Effector CD4-positive, alpha-beta T cell (primary cell): ENCODE measurements at places on chromosomes 12 and 14.

GRCh38 chr14:104451474-104451873 lies 128.1 kb upstream of the C14orf180 start:
- DNase-seq = no peak

DNA sequence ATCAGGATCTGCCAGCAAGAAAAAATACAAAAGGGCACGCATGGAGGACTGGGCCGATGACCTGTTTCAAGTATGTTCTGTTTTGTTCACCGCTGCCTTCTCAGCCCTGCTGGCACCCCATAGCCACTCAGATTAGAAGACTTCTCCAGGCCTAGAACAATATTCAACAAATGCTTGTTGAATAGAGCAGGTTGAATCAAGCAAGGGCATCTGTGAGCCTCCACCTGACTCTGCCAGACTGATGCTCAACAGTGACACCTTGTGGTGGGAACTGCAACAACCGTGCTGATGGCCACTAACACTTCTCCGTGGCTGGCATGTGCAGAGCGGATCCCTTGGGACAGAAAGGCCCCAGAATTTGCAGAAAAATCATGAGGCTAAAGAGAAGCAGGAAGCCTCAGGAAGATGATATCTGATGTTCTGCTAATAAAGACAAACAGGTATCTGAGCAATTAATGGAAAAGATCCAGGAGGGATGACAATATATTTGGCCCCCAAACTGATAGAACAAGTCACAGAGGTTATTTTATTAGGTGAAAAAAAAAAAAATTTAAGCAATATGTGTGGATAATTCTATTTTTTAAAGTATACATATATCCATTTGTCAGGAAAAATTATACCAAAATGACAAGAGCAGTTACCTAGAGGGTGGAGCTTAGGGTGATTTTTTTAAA lies 114.3 kb downstream of the KSR2 start:
- DNase-seq = peak; percentile 11

GRCh38 chr12:66637699-66638301 lies 41.1 kb downstream of the GRIP1 start:
- no peak for DNase-seq

GRCh38 chr12:49543914-49544815 lies 5.3 kb downstream of the KCNH3 start:
- no peak for DNase-seq

DNA sequence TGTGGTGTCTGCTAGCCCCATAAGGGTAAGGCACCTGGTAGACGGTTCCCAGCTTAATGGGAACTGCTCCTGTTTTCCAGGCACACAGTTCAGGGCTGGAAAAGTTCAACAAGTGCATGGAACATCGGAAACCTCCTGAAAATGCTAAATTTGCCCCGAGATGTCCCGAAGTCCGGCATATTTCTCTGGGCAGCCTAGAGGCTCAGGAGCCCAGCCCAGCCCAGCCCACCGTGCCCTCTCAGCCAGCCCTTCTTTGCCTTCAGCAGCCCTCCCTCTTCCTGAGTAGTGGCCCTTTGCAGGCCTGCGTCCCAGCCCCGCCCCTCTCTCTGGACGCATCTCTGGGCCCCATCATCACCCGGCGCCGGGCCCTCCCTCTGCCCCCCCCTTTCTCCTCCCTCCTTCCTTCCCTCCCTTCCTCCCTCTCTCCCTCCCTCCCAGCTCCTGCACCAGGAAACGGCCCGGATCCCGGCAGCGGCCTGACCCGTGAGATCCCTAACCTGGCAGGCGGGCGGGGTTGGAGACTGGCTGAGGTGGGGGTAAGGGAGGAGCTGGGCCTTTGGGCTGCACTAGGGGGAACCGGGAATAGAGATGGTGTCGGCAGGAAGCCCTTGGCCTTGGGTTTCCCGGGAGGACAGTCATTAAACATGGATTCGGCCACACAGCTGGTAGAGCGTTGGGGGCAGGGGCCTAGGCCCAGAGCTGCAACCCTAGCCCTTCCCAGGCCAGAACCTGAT lies at the start of gene BCL2L2:
Gene BCL2L2, plus strand, starts transcription at position 422 of the 734 bp plus-strand sequence. CDS start 935 bp downstream, outside the sequence.
- DNase-seq = no peak

- no peak for DNase-seq
Observed at GRCh38 chr12:55797068-55797467, 20.5 kb downstream of the SARNP start.

- no peak for DNase-seq
Observed at GRCh38 chr14:101582294-101582693, 21.0 kb downstream of the DIO3 start.

DNA sequence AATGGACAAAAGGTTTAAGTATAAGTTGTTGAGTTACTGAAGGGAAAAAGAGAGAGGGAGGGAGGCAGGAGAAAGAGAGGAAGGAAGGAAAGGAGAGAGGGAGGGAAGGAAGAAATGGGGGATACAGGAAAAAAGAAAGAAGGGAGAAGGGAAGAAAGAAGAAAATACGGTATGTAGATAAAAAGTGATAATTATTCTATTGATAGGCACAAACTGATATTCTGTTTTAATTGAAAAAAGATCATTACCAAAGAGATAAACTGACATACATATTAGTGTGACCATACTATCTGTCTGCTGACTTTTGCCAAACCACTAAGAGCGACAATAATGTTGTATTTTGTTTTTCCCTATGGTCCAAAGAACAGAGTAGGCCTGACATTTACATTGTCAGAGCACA lies 154.5 kb downstream of the LRFN5 start:
- DNase-seq = no peak

DNA sequence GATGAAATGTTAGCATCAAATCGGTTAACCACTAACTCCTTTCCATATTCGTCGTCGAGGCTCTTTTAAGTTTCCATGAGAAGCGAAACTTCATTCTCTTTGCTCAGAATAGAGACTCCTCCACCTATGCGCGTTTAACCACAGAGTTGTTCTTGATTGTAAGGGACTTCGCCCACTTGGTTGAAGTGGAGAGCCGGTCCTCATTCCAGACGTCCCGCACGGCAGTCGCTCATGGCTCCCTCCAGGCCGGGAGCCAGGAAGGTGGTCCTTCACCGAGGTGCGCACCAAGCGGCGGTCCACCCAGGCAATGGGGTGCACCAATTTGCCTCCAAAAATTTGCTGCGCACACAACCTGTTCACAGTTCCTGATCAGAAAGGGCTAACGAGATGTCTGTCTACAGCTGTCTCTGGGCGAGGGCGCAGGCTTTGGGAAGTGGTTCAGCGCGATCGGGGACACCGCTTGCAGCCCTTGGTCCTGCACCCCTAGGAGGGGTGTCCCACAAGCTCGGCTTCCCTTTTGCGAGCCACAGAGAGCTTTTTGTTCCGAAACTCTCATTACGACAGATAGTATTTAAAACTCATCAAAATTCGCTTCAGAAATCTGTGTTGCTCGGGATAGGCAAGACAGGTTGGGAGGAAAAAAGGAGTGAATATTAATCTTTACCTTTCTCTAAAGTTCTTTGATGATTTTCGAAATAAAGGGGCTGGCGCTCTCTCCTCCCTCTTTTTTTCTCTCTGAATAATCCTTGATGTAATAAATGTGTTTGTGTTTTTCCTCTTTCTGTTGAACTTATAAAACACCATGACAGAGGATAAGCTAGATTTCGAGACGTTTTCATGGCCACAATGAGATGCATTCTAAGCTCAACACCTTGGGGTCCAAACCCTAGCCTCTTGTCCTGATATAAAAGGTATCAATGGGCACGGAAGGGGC lies 6.4 kb upstream of the ALX1 start:
- DNase-seq = no peak

- DNase-seq = no peak
Observed at GRCh38 chr12:95459310-95459709, 14.6 kb upstream of the METAP2 start.

GRCh38 chr12:48826209-48826855 lies 8.0 kb downstream of the CACNB3 start:
- DNase-seq = no peak

- DNase-seq = no peak
Observed at GRCh38 chr12:130119241-130119861, 42.9 kb upstream of the FZD10 start.

DNA sequence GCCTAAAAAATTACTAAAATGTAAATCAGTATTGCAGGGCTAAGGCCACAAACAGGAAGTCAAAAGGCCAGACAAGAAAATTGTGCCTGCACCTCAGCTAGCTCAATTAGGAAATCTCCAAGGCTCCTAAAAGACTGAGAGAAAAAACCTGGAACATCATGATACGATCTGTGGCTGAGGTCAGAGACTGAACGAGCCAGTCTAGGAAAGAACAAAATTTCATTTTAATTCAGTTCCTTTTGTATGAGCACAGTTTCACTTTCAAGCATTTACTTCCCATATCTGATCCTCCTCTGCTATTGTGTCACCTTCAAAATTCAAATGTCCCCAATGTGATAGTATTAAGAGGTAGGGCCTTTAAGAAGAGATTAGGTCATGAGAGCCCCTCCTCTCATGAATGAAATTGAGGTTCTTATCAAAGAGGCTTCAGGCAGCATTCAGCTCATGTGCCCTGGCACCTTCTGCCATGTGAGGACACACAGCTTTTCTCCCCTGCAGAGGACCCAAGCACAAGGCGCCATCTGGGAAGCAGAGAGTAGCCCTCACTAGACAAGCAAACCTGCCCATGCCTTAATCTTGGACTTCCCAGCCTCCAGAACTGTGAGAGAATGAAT lies 14.8 kb downstream of the PRKAB1 start:
- DNase-seq = no peak

DNA sequence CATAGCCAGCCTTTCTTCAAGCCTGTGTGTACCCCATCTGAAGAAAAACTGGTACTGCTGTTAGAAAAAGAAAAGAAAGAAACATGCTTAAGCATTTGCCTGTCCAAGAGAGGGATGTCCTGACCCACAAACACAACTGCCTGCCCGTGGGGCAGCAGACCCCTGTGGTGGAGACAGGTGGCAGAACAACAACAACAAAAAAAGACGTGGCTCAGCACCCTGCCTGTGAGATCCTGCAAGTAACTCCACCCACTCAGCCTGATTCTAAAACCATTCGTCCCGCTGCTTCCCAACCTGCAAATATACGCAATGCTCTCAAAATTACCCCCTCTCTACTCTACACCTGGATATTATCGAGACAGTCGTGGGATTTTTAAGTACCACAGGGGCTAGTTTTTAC lies 64.9 kb upstream of the ZDHHC17 start:
- no peak for DNase-seq

GRCh38 chr12:128190614-128191013 lies 76.4 kb upstream of the TMEM132C start:
- no peak for DNase-seq

- no peak for DNase-seq
Observed at GRCh38 chr12:115251727-115252126, 567.8 kb upstream of the TBX3 start.

DNA sequence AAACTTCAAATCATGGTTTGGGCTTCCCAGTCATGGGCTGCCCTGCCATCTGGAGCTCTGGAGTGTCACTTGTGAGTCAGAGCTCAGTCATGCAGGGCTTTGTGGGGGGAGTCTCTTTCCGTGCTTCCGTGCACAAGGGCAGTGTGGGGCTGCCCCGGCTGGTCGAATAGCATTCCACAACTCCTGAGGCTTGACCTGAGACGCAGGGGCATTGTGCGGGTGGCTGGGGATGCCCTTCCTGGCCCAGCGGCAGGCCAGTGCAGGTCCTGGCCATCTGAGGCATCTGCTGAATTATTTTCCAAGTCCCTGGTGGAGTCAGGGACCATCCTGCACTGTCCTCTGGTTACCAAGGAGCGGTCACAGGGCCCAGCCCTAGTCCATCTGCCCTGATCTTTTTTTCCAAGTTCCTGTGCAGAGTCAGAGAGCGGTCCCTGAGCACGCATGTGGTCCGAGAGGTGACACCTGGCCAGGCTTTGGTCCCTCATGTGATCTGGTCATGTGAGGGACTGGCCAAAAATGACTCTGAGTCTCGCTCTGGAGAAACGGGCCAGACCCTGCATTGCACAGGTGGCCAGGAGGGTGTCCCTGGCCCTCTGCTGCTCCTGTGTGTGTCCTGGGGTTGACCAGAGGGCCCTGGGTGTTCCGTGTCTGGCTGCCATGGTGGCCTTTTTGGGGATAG lies 167.0 kb upstream of the ALG10B start:
- DNase-seq = no peak

- no peak for DNase-seq
Observed at GRCh38 chr14:90830931-90831701, 14.9 kb upstream of the TTC7B start.

DNA sequence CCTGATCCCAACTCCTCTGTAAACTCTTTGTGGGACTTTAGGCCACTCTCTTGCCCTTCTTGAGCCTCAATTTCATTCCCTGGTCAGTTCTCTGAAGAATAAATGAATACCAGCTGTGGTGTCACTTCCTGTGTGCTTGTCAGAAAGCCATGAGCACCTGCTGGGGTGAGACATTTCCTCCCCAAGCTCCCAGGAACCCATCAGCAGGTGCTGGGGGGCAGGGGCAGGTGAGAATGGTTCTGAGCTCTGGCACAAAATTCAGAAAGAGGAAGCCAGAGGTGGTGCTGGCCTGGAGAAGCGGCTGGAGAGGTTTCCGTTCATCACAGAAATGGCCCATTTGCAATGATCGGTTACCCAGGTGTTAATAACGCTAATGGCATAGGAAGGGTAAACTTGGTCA lies 14.9 kb downstream of the LHX5 start:
- DNase-seq = no peak

GRCh38 chr12:77813558-77813957 lies 17.1 kb upstream of the NAV3 start:
- DNase-seq = no peak

DNA sequence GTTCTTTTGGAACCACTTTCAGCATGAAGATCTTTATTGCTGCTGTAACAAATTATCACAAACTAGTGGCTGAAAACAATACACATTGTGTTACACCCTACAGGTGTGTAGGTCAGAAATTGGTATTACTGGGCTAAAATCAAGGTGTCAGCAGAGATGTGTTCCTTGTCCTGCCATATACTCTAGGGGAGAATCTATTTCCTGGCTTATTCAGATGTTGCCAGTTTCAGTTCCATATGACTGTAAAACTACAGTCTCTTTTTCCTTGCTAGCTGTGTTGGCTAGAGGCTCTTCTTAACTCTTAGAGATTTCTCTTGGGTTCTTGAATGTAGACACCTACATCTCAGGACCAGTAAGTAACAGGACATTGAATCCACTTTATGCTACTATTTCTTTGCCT lies 215.6 kb upstream of the PPFIA2 start:
- no peak for DNase-seq

DNA sequence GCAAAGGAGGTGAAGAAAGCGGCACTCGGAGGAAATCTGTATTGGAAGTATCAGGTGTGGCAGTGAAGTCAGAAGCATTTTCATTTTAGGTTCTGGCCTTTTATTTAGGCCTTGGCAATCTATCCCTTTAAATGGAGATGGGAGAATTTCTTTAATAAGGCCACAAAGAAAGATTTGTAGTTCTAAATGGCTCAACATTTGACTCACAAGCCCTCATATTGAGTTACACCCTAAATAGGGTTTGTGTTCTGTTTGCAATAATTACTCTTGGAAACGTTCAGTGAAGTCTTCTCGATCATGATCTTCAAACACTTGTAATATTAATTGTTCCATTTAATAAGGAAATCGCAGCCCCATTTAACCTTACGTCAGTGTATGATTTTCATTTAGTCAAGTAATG lies 25.3 kb upstream of the TMEM260 start:
- no peak for DNase-seq

DNA sequence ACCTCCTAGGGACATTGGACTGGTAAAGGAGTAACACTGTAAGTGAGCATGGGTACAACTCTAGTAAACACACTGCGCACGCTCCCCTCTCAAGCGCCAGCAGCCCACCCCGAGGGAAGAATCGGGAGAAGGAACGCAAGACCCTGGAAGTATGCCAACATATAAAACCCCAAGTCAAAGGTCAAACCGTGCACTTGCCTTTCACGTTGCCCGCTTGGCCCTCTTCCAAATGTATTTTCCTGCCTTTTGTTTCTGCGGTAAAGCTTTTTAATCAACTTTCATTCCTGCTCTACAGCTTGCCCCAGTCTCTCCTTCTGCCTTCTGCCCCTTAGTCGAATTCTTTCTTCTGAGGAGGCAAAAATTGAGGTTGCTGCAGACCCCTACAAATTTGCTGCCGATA lies 17.6 kb upstream of the CHST11 start:
- no peak for DNase-seq
